ENCODE measurements at places on chromosomes 4 and X.

- no peak for DNase-seq
These were observed 49.6 kb downstream of the SMAD1 start for GRCh38 chr4:145531223-145531622.

- no peak for DNase-seq
These were observed 438.3 kb downstream of the CENPC start for GRCh38 chr4:67106861-67107460.

GRCh38 chrX:28802625-28803024 is 215.4 kb downstream of the IL1RAPL1 start:
- DNase-seq, result no peak

GRCh38 chr4:86223472-86223871 is 136.4 kb downstream of the MAPK10 start:
- no peak for DNase-seq

DNA sequence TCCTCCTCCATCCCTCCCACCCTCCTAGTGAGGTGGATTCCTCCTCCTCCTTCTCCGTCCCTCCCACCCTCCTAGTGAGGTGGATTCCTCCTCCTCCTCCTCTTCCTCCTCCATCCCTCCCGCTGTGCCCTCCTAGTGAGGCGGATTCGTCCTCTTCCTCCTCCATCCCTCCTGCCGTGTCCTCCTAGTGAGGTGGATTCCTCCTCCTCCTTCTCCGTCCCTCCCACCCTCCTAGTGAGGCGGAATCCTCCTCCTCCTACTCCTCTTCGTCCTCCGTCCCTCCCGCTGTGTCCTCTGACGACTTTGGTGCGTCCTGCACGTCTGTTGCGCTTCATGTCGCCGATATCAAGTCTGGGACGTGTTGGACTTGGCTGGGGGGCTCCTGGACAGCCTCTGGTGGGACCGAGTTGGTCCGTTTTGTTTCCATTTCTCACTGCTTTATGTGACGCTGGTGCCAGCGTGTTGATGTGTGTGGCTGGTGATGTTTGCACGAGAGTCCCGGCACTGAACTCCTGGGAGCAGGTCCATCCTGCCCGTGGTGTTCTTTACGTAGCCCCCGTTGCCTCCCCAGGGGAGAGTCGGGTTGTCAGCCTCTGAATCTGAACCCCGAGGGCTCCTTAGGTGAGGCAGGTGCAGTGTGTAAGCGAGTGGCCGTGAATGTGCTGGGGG is 5.4 kb downstream of the AKAP17A start:
- DNase-seq, result no peak

GRCh38 chr4:39596971-39597370 is 41.7 kb downstream of the SMIM14 start:
- no peak for DNase-seq

DNA sequence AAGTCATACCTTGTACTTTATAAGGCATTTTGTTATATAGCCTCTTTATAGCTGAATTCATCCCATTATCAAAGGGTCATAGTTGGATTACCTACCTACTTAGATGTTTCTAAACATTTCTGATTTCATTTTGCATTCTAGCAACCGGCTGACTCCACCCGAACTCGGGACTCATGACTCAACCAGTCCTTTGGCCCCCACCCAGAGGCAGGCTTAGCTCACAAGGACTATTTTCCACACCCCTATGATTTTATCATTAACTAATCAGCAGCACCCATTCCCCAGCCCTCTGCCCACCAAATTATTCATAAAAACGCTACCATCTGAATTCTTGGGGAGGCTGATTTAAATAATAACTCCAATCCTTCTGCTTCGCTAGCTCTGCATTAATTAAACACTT is 79.9 kb upstream of the EGFL6 start:
- DNase-seq, result no peak

DNA sequence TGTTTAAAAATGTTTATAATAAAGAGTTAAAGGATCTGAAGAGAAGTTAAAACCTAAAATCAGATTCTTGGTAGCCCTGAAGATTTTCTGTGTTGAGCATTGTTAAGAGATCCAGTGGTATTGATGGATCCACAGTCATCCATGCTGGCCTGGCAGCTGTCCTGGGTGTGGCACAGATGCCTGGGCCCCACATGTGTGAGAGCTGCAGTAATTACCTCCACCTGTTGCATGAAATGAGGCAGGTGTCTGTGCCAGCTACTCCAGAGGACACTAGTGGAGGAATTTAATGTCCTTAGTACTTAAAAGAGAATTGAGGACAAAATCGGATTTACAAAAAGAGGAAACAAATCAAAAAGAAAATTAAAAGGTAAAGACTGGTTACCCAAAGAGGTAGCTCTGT is 44.0 kb downstream of the MGST2 start:
- DNase-seq, result no peak

DNA sequence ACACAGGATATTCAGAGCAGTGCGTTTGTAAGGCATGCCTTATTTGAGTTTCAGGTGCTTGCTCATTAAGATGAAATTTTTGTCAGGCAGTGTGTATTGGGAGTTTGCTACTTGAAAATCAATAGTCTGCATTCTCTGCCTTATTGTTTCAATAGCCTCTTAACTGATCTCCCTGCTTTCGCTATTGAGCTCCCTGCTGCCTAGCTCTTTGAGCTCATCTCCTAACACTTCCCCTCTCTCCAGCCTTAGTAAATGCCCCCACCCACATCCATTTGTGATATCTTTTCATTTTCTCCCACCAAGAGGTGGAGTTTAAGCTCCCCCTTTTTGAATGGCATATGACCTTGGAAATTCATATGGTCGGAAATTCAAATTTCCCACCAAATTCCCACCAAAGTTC is 256.6 kb downstream of the IL1RAPL1 start:
- DNase-seq, result no peak

- DNase-seq, result no peak
These were observed 44.6 kb upstream of the ANKRD50 start for GRCh38 chr4:124757126-124757525.

- no peak for DNase-seq
These were observed 371.8 kb upstream of the NOCT start for GRCh38 chr4:138643827-138644226.
